Cardiac muscle cell (in vitro differentiated cells and primary cell): ENCODE measurements at places on chromosomes 11 and 22.

DNA sequence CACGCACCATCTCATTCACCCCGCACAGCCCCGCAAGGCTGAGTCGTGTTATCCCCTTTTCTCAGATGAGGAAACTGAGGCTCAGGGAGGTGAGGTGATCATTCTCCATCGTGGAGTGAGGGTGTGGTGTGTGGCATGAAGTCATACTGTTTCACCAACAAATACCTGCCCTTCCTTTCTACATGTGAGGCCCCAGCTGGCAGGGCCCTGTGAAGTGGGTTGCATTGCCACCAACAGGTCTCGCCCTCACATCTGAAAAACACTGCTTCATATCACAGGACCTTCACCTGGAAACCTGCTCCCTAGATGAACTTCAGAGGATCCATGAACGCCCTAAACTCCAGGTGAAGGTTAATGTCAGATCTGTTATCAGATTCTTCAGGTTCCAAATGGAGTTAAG lies 4.3 kb downstream of the SSTR3 start:
- DNase-seq: no peak

- DNase-seq: no peak
These were observed 7.9 kb downstream of the LDHC start for GRCh38 chr11:18420067-18420466.

DNA sequence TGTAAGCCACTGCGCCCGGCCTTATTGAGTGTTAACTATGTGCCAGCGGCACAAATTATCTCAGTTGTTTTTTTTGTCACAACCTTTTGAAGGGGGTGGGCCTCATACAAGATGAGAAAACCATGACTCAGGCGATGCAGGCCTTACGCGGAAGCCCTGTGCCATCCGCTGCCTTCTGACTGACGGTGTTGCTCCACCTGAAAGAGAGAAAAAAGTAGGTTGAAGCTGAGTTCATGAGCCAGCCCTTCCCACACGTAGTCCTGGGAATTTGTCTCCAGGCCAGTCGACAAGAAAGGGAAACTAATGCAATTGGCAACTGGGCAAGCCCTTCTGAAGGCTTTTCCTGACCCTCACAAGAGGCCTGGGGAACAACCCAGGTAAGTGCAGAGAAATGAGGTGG lies 96.9 kb upstream of the CRYBB3 start:
- DNase-seq: no peak

- DNase-seq: no peak
These were observed 20.1 kb downstream of the OVOL1 start for GRCh38 chr11:65806979-65807378.
